Smooth muscle cell of the coronary artery (primary cell): ENCODE measurements at places on chromosomes 12 and 14. TPM values are rescaled to one million over a fixed set of nuclear protein-coding genes. Genes with fewer than 3 reads are reported as not detected.

Gene RERGL
- 0.30 TPM in 1 of 2 replicates, not detected in the other for total RNA-seq

Gene SERPINA12
- not detected in 2 replicates for total RNA-seq

Gene FANCM
- total RNA-seq: 2.2 and 4.1 TPM in 2 replicates

Gene ZBTB1
- total RNA-seq: 23.3 and 28.3 TPM in 2 replicates

Gene B4GALNT1
- 1.3 and 5.6 TPM in 2 replicates for total RNA-seq

Gene UNC119B
- 17.8 and 20.0 TPM in 2 replicates for total RNA-seq

Gene MTA1
- 25.0 and 31.4 TPM in 2 replicates for total RNA-seq

Gene ERP27
- 0.23 TPM in 1 of 2 replicates, not detected in the other for total RNA-seq

Gene APOF
- not detected in 2 replicates for total RNA-seq

Gene KRT86
- 2.9 TPM in 1 of 2 replicates, not detected in the other for total RNA-seq

Gene EIF2S3B
- 15.0 and 23.9 TPM in 2 replicates for total RNA-seq

Gene CNTN1
- 3.6 and 18.5 TPM in 2 replicates for total RNA-seq

Gene STAB2
- 0.15 TPM in 1 of 2 replicates, not detected in the other for total RNA-seq

Gene CLEC6A
- total RNA-seq: not detected in 2 replicates

Gene GPR135
- 0.82 and 2.6 TPM in 2 replicates for total RNA-seq

Gene LRRC10
- not detected in 2 replicates for total RNA-seq
